Right hindlimb (tissue), 1 donor: ENCODE measurements at places on chromosomes 3 and 15.

GRCh38 chr15:56616551-56616950 is 116.8 kb downstream of the ZNF280D start:
- no peak for DNase-seq

DNA sequence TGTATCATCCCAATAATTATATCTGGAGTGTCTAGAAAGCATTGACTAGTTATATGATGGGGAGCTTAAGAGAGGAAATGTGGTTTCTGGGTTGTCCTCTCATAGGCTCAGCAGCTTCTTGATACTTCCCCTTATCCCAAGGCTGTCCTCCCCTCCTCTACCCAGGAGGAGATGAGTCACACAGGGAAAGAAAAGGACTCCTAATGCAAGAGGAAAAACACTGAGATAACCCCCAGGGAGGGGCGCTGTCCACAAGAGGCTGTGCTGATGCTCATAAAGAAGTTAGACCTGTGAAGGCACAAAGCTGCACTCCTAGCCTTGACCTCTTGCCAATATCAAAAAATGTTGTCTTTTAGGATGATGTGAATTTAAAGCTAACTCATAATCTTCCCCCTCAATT is 28.8 kb upstream of the GYG1 start:
- no peak for DNase-seq

DNA sequence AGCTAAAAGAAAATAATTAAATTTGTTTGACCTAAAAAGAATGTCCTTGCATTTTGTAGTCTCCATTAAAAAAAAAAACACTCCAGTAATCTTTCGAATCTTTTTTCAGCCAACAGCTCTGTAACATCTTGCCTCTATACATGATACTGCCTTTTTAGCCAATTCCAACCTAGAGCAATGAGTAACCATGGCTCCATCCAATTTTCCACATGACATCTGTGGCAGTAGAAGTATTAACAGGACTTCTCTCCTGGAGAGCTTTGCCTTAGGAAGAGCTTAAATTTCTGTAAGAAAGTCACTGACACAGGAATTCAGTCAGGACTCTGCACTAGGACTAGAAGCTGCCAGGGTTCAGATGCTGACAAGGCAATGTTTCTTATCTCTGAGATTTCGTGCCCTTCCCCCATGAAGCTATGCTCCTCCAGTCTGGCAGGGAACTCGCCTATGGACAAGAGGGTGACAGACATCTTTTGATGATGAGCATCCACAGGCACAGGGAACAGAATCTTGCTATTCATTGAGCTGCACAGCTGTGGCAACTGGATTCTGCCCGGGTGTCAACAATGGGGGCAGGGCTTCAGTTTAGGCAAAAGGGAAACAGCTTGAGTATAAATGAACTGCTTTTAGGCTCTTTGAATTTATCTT is 81.8 kb downstream of the ALCAM start:
- peak; percentile 19 for DNase-seq

DNA sequence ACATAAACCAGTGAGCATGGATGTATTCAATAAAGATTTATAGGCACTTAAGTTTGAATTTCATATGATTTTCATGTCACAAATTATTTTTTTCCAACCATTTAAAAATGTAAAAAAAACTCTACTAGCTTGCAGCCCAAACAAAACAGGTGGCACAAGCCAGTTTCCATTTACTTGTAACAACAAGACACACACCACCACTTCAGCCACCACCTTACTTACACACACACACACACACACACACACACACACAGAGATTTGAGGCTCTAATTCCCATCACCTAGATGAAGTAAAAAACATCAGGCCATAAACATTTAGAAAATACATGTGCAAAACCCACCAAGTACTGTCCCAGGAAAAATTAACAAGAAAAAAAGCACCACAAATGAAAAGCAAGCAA is 25.3 kb downstream of the MYO9A start:
- DNase-seq = no peak

- DNase-seq = no peak
Measured at GRCh38 chr15:63389902-63390670, 8.4 kb upstream of the CA12 start.

- DNase-seq = no peak
Measured at GRCh38 chr3:4581498-4581897, 88.3 kb downstream of the ITPR1 start.

DNA sequence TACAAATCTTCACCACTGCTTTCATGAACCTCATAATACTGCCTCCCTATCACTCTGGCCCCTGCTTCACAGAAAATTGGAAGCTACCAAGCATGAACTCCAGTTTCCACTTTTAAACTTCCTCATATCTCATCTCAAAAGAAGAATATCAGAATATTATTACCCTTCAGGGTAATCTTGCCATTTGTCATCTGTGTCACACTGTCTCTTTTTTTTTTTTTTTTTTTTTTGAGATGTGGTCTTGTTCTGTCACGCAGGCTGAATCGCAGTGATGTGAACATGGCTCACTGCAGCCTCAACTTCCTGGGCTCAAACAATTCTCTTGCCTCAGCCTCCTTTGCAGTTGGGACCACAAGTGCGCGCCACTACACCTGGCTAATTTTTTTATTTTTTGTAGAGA is 80.4 kb upstream of the TCF12 start:
- no peak for DNase-seq

DNA sequence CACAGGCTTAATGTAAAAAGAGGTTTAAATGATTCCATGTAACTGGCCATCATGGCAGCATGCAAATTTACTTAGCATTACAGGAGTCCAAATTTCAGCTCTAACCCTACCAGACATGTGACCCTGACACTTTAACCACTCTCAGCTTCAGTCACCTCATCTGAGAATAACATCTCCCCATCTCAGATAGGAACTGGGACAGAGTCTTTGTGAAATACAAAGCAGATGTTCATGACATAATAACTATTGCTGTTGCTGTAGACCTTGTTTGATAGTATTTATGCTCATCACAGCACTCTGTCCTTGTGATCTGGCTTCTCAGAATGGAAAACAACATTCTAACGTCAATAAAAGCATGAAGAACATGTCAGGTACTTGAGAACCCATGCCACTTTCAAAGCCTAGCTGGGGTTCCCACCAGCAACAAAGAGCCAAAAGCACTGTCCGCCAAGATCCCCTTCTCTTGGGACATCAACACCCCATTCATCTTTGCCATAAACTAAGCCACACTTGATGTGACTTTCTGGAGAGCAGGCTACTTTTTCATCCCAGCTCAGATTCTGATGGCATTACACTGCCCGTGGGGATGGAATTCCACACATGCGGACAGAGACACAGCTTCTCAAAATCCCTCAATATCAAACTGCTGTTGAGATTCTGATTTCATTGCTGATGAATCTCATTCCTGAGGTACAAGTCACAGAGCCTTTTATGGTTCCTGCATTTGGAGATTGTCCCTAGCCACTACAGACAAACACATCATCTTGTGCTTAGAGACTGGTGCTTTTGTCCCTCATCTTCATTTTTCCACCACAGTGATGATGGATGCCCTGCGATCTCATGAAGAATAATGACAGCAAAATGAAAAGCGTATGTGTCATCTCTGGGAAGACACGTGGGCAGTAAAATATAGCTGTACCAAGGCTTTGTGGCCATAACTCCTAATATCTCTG is 202.7 kb downstream of the TNIK start:
- no peak for DNase-seq

GRCh38 chr3:176930942-176931341 is 266.3 kb downstream of the TBL1XR1 start:
- DNase-seq = no peak

GRCh38 chr3:16868513-16868912 is 16.2 kb upstream of the PLCL2 start:
- no peak for DNase-seq

DNA sequence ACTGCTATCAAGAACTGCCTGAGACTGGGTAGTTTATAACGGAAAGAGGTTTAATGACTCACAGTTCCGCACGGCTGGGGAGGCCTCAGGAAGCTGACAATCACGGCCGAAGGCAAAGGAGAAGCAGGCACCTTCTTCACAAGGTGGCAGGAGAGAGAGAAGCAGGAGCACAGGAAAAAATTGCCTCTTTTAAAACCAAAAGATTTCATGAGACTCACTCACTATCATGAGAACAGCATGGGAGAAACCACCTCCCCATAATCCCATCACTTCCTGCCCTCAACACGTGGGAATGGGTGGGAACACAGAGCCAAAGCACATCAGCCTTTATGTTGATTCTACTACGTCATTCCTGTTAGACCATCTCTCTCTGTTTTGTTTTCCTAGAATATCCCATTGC is 650.9 kb upstream of the SEMA6D start:
- DNase-seq = no peak

- DNase-seq = no peak
Measured at GRCh38 chr3:145704020-145704419, 457.0 kb downstream of the PLOD2 start.

GRCh38 chr3:129745253-129745652 is 138.8 kb upstream of the PLXND1 start:
- DNase-seq = peak; percentile 37

- no peak for DNase-seq
Measured at GRCh38 chr3:186664506-186664905, 1.3 kb upstream of the HRG start.

DNA sequence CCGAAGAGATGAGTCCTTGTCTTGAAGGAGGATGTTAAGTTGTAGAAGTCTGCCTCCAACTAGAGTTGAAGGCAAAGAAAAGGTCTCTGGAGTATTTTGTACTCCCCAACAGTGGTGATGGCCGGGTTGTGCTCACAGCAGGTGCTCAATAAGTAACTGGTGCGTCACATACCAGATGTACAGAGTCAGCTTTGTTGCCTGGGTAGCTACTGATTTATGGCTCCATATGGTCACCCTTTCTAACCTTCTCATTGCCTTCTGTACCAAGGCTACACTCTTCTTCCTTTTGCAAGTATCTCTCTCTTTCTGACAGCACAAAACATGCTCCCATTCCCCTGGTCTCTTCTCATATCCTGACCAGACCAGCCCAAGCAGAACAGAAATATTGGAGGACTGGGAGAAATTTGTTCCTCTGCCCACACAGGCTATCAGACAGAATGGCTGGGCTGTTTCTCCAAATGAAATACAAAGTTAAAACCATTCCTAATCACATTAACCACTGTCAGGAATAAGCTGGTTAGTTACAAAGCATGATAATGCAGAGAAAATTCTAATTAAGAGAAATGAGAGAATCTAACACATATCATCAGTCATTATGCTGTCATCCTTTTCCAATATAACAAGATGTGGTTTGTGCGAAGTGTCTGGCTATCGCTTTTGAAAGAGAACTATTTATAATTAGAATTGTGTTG is 150.1 kb upstream of the LRRN1 start:
- DNase-seq = no peak

- DNase-seq = no peak
Measured at GRCh38 chr3:53044371-53044710, 1.5 kb downstream of the SFMBT1 start.

- DNase-seq = no peak
Measured at GRCh38 chr15:85059734-85060133, 78.1 kb downstream of the PDE8A start.

- no peak for DNase-seq
Measured at GRCh38 chr3:152760591-152760990, 74.3 kb upstream of the P2RY1 start.

DNA sequence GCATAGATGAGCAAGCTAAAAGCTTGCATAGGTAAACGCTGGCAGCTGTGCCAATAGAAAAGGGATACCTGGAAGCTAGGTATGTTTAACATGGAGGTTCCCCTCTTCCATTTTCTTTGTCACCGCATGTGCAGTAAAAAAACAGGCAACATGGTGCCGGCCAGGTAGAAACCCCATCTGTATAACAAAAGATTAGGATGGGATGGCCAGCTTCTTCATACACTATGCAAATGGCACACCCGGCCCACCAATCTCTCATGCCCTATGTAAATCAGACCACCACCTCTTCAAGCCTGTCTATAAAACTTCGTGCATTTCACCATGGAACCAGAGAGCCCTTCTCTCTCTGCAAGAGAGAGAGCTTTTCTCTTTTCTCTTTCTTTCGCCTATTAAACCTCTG is 224.3 kb upstream of the P2RY1 start:
- DNase-seq = no peak
